Astrocyte of the cerebellum (primary cell): ENCODE measurements at places on chromosomes 11 and 22.

- DNase-seq, result peak; percentile 74
These were observed 461.7 kb upstream of the CADM1 start for GRCh38 chr11:115965767-115966504.

GRCh38 chr11:112961751-112962578, 745 bp downstream of the NCAM1 start:
- DNase-seq, result no peak

DNA sequence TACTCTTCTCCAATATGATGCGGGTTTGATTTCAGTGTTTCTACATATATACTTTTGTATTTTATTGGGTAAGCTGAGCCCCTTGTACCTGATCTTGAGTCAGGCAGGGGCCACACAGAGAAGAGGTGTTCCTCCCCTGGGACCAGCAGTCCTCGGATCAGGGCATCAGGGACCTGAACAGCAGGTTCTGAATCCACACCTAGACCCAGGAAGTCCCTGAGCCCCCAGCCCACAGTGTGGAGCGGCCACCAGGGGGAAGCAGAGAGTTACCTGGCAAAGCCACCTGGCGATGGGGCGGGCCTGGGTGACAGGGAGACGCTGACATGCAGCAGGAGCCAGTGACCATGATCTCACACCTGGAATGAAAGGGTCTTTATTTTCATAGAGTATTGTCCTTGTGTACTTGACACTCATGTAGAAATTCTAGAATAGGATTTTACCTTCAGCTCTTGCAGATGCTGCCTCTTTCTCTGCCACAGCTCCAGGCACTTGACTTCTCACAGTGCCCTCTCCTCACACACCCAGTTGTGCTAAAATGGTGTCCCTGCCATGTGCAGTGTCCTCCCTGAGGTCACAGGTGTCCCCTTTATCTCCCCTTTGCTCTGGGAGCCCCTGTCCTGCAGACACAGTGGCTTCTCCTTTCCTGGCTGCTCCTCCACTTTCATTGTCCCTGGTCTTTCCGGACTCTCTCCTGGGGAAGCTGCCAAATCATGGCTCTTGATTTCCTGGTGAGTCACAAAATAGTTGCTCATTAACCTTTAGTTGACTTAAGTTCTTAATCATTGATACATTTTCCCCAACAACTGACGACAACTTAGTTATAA, 48.5 kb downstream of the GGTLC2 start:
- no peak for DNase-seq

- DNase-seq, result no peak
These were observed 50.4 kb upstream of the ARHGAP20 start for GRCh38 chr11:110762590-110762989.

GRCh38 chr22:35949243-35949642, 79.4 kb downstream of the RBFOX2 start:
- DNase-seq, result no peak

GRCh38 chr11:44595964-44596381, 30.5 kb downstream of the CD82 start:
- DNase-seq, result no peak

DNA sequence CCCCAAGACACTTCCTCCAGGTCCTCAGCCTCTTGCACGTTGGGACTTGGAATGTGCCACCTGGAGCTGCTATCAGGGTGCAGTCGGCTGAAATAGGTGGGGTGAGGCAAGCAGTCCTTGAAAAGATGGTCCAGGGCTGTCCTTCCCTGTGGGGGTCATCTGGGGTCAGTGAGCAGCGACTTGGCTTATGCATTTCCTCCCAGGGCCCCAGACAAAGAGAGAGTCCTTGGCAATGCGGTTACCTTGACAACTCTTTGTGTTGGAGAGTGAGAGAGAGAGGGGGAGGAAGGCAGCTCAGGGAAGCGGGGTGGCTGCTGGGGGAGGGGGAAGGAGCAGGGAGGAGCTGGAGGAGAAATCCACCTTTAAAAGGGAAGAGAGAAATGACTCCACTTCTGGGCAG, 93.8 kb downstream of the MIAT start:
- DNase-seq, result no peak

- DNase-seq, result no peak
These were observed 380.6 kb downstream of the BRD1 start for GRCh38 chr22:49446759-49447710.

GRCh38 chr11:11420191-11420898, 67.3 kb upstream of the CSNK2A3 start:
- DNase-seq, result no peak

DNA sequence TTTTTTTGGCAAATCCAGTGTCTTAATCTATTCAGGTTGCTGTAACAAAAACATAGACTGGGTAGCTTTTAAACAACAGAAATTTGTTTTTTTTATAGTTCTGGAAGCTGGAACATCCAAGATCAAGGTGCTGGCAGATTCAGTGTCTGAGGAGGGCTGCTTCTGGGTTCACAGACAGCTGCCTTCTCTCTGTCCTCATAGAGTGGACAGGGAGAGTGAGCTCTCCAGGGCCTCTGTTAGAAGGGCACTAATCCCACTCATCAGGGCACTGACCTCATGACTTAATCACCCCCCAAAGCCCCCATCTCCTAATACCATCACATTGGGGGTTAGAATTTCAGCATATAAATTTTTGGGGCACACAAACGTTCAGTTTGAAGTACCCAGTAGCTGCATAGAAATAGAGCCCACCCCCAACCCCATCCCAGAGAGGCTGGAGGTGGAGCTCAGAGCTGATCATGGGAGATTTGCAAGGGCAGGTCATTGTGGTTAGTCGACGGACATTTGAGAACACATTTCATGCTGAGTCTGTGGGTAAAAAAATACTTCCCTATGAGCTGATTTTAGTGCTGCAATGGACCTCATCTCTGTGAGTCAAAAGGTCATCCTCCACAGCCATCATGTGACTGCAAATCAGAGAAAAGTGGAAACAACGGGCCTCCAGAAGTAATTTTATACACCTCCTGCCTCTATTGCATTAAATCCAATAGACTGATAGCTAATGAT, 203.1 kb upstream of the CADM1 start:
- DNase-seq, result peak; percentile 88

- DNase-seq, result no peak
These were observed 6.2 kb downstream of the SC5D start for GRCh38 chr11:121298774-121299173.

DNA sequence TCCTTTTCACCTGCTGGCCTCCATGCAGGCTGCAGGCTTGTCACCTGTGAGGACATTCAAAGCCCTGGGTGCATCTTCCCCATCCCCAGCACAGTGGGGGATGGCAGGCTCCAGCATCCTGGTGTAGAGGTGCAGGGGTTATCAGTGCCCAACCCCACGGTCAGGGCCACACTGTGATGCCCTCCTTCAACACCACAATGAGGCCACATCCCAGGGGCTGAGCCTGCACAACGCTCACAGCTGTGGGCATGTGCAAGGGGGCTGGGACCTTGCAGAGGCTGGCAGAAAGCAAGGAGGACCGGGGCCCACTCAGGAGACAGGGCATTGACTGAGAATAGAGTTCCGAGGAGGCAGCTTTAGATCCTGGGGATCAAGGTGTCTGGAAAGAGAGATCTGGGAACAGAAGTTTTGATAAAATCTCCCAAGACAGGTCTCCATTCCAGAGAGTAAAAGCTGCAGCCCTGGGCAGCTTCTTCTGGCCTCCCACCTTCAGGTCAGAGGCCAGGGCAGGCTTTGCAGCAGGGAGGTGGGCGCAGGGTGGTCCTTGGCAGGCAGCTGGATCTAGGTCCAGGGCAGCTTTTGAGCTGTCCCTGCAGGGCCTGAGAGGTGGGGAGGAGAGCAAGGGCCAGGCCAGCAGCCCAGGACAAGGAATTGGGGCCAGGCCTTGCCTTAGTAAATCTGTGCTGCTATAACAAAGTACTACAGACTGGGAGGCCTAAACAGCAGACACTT, 250.8 kb upstream of the B3GAT1 start:
- no peak for DNase-seq

GRCh38 chr11:74450318-74450717, 17.0 kb downstream of the KCNE3 start:
- DNase-seq, result no peak

DNA sequence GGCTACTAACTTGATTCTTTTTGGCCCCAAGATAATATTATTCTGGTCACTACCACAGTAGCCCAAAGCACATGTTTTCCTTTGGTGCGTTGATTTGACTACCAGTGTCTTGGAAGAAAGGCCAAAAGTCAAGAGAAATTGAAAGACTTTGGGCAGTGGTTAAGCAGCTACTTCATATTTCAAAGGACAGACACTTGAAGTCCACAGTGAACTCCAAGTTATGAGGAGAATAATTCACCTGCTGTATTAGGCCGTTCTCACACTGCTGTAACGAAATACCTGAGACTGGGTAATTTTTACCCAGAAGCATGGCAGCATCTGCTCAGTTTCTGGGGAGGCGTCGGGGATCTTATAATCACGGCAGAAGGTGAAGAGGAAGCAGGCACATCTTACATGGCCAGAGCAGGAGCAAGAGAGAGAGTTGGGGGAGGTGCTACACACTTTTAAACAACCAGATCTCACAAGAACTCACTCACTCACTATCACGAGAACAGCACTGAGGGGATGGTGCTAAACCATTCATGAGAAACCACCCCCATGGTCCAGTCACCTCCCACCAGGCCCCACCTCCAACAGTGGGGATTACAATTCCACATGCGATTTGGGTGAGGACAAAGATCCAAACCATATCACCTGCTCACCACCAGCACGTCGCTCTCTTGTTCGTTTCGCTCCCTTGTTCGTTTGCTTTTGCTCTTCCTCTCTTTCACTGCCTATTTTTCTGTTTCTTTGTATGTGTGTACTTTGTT, 40.2 kb upstream of the PICALM start:
- DNase-seq, result no peak

DNA sequence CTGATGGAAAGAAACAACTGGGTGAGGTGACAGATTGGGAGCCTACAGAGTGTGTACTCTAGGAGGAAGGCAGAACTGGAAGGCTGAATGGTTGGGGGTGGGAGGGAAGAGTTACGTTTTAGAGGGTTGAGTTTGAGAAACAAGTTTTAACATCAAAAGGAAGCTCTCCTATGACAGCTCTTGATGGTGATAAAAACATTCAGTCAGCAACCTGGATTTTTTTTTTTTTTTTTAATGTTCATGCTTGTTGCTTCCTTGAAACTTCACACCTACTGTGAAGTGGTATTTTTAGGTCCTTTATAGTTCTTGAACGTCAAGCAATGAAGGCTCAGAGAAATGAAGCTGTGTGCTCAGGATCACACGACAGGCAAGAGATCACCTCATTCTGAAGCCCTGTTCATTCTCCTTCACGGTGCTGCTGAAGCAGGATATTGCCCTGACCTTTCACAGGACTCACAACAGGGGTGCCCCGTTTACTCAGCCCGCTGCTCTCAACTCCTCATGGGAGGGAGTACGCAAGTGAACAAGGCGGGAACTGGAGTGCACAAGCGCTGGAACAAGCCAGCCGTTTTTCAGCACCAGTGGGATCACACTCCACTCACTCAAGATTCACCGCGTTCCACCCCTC, 1.6 kb upstream of the TMEM109 start:
- DNase-seq, result no peak

DNA sequence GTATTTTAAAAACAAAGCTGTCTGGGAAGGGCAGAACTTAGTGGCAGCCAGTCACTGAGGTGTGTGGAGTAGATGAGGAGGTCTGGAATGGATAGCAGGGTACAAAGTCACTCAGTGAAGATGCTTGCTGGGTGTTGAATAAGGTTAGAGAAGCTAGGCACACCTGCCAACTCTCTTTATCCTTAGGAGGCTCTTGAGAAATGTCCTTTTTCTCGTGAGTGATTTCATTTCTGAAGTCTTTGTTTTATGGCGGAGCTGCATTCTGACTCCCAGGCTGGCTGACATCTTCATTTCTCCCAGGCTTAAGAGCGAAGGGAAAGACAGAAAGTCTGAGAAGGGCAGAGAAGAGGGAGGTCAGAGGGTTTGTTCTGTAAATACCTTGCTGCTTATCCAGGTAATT, 31.0 kb downstream of the CECR2 start:
- no peak for DNase-seq

GRCh38 chr11:86182976-86183584, 61.5 kb upstream of the EED start:
- DNase-seq, result no peak

GRCh38 chr11:12761029-12761428, 86.8 kb downstream of the TEAD1 start:
- no peak for DNase-seq

DNA sequence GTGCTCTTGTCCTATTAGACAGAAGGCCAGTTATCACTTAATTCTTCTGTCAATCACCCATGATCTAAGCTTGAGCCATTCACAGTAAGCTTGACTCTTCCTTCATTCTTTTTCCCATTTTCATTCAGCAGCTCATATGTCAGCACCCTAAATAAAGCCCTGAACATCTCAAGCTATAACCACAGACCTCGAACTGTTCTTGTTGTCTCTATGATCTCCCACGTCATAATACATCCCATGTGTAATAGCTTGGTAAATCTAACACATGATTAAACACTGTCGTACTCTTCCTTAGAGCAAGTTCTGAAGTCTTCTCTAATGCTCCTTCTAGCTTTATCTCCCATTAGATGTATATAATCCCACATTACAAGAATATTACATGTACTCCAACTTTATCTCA, 14.4 kb downstream of the MUC15 start:
- DNase-seq, result no peak

DNA sequence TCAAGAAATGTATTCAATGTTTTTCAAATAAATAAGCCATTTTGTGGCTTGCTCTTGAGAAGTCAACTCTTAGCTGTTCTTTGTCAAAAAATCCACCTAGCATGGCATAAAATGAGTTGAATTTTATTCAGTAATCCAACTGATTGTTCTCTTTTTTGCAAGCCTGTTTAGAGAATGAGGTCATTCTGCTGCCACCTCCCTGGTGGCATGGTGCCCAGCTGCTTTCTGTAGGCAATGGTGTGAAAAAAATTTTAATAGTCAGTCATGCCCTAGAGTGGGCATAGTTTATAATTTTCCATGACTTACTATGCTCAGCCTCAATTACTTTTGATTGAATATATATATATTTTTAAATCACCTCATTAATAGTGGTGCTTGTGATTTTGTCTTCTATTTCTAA, 177.2 kb downstream of the INSC start:
- DNase-seq, result no peak

DNA sequence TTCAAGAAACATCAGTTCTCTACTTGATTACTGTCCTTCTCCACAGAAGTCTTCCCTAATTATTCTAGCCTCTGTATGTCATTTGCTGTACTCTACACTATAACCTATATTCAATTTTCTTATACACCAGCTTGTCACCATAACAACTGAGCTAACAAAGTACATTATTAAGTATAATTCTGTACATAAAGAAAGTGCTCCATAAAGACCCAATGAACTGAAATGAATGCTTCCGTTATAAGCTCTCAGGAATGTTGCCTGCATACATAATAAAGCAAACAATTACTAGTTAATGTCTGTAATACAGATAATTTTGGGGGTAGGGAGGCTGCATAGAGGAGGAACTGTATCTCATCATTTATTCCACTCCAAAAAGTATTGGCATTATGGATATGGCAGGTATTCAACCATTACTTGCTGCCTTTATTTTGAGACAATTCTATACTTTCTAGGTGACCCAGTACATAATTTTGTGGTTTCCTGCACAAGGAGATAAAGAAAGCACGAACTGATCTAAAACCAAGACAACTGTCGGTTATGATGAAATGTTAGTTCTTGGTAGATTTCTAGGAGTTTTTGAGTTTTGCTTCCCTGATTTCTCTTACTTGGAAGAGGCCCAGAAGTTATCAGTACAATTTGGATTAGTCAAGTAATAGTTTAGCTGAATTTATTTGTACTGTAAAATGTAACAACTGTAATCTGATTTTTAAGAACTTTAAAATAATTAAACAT, 202.5 kb downstream of the SBF2 start:
- DNase-seq, result no peak
